ENCODE measurements at places on chromosomes 13 and 19.

- no peak for DNase-seq
Measured at GRCh38 chr13:47121092-47121763, 224.4 kb upstream of the HTR2A start.

GRCh38 chr13:73960474-73960873 is 173.7 kb downstream of the KLF12 start:
- DNase-seq, result no peak

GRCh38 chr13:110628952-110629701 is 13.8 kb downstream of the NAXD start:
- DNase-seq, result no peak

DNA sequence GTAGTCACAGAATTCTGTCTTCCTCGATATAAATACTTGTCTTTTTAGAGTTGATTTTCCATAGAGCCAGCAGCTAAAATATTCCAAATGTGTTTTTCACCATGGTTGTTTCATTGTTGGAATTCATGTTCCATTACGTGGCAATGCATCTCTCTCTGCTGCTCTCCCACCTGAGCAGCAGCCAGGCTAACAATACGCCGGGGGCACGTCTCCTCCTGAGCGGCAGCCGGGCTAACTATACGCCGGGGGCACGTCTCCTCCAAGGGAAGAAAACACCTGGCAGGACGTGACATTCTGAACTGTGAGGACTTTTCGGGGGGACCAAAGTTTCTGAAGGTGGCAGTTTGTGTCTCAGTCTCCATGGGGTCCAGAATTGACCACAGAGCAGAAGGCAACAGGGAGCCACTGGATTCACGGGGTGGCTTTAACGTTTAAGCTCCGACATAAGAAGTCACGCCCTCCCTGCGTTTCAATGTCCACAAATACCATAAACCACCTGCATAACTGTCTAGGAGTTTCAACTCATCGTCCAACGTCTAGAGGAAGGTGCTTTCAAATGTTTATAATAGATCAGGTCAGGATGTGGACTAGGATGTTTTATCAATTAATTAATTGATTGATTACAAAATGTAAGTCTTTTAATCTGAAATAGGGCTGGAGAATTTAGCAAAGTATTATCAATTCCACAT is 15.1 kb downstream of the PLPP2 start:
- no peak for DNase-seq

DNA sequence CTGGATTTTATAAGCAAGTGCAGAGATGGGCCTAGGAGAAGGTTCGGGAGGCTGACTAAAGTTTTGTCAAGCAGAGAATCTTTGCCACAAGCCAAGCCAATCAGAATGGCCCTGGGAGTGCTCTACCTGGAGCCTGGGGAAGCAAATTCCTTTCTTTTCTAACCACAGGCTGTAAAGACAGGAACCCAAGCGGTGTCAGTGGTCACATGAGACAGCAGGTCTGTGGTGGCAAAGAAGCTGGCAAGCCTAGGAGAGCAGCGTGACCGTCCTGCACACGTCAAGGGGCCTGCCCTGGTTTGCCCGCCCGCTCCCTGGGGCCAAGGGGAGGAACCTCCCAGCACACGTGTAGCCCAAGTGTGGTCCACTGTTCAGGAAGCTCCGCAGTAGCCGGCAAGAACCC is 90.8 kb downstream of the IPO5 start:
- DNase-seq, result no peak

DNA sequence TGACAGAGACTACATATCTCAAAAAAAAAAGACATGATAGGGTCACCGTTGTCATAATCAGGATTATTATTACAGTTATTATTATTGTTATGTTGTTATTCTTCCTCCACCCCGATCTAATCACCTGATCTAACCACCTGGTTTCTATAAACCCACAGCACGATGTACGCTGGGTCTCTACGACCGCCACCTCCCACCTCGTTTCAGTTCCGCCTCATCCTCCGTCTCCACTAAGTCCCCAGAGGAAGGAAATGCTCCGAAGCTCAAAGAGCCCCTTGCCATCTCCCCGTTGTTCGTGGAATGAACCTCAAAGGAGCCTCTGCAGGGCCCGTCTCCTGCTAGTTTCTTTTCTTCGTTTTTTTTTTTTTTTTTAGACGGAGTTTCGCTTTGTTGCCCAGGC is 15.9 kb upstream of the MEIS3 start:
- no peak for DNase-seq

DNA sequence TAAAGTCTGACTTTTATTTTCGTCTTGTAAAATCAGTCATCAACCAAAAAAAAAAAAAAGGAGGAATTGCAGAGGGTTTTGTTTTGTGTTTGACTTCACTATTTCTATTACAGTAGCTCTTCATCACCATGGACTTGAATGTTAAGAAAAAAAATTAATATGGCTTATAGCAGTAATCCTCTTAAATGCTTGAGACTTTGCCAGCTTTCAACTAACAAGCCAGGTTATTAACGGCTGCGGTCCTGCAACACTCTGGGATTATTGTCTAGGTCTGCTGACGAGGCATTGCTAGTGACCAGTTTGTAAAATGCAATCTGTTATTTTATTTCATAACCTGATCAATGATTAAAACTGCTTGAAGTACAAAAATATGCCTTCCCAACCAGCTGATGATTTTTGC is 647.2 kb upstream of the KLHL1 start:
- no peak for DNase-seq

All from thyroid gland (tissue), 4 donors.